Fibroblast of skin of scalp (primary cell): ENCODE measurements at places on chromosomes 3 and 15.

DNA sequence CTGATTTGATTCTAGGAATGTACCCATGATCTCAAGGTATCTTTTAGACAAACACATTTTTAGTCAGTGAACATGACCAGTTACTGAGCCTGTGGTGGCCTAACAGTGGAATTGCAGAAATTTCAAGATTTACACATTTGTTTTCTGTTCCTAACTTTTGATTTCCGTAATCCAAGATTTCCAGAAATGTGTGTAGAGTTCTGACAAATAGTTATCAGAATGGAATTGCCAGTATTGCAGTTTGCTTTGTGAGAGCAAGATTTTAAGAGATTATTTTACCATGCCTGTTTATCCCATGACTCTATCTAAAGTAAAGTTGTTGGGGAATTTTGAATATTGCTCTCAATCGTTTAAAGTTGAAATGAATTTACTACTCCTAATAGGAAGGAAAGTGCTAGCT, 11.7 kb upstream of the UTS2B start:
- DNase-seq: no peak

GRCh38 chr15:31458596-31459399, 132.2 kb downstream of the KLF13 start:
- DNase-seq: no peak

GRCh38 chr3:6551165-6551564, 309.8 kb upstream of the GRM7 start:
- no peak for DNase-seq

GRCh38 chr3:188926741-188927511, 244.8 kb upstream of the TPRG1 start:
- no peak for DNase-seq

GRCh38 chr15:72339777-72340177, 19.8 kb upstream of the CELF6 start:
- DNase-seq: peak; percentile 90

GRCh38 chr3:28294667-28295413, 53.4 kb downstream of the CMC1 start:
- no peak for DNase-seq

- DNase-seq: peak; percentile 39
Measured at GRCh38 chr3:72487946-72488737, 360.1 kb downstream of the SHQ1 start.

GRCh38 chr3:192382861-192383260, 344.5 kb downstream of the FGF12 start:
- no peak for DNase-seq

DNA sequence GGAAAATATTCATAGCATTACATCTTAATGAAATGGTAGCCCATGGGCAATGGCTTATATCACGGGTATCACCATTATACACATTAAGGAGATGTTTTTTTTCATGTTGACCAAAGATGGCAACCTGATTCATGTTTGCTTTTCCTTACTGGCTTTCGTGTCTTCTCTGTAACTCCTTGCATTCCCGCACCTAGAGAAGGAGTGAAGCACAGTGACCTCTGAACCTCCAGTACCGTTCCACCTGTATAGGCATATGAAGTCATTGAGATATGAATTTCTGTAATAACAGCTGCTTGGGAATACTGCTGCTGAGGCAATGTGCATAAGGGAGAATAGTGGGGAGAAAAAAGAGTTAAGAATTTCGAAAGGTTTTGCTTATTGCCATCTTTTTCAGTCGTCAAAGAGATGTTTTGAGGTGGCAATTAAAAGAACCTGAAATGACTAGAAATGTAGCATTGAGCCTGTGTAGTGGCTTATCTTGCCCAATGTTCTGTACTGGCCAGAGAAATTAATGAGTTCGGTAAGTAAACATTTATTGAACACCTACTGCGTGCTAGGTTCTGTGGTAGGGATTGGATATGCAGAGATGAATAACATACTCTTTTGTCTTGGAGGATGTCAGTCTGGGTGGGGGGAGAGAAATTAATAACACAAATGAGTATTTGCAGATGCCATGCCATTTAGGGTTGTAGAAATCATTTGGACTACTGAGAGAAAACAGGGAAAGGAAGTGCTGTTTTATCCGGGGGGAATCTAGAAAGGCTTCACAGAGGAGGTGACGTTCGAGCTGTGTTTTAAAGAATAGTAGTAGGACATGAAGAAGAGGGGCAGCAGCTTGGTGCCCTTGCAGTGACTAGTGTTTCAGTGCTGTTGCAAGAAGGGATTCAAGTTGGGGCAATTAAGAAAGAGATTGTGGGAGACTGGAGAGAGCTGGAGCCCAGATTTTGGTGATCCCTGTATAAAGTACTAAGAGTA, 2.5 kb downstream of the FEM1B start:
- no peak for DNase-seq

- DNase-seq: peak; percentile 90
Measured at GRCh38 chr15:70976851-70977250, 84.2 kb downstream of the LRRC49 start.

DNA sequence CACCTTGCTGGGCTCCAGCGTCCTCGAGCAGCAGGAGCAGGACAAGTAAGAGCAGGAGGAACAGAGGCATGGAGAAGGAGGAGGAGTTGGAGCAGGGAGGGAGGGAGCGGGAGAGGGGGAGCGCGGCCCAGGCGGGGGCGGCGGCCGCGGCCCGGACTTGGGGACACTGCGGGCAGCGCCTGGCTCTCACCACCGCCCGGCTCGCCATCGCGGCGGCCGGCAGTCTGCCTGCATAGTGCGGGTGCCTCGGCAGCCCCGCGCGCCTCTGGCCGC, 440 bp downstream of the DCBLD2 start:
- peak; percentile 41 for DNase-seq

DNA sequence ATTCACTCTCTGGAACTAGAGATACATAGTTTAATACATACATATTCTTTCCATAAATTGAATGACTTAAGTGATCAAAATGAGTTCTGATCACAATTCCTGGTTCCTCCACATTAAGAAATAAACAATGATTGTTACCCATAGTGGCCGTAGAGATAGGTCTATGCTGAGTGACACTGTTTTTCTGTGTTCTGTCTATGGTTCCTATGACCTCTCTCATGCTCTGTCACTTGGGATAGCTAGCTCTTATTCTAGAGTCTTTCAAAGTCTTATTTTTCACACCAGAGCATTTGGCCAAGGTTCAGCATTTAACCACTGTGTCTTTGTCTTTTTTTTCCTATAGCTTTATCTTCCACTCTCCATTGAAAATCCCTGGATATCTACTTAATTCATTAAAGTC, 132.4 kb downstream of the GOLGA6L6 start:
- DNase-seq: no peak

GRCh38 chr3:13690636-13691035, 141.7 kb downstream of the FBLN2 start:
- DNase-seq: no peak

DNA sequence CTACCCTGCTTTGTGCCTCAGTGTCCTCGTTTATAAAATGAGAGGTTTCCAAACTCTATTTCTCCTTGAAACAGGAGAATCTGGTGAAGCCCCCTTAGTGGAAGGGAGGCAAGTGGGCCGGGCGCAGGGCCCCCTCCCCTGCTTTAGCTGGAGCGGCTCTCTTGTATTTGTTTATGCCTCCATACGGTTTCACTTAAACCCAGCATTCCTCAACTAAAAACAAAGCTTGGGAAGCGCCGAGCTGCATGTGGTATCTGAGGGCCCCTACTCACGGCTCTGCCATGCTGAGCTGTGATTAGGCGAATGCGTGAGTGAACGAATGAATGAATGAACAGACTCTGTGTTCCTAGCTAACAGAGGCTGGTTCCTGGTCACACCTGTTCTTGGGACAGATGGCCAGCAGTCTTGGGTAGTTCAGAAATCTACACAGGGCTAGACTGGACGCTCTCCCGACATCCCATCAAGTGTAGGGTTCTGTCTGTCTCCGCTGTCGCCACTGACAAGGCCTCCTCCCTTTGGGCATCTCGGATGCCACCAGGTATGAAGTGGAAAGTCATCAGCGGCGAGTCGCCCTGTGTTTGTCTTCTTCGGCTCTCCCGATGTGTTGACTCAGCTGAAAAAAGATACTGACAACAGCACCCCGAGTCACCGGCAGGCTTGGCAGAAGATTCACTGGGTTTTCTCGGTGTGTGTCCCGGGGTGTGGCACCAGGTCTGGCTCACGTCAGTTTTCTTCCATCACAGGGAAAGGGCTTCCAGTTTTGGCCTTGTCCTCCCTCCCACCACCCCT, 42.4 kb upstream of the VPS8 start:
- DNase-seq: no peak

DNA sequence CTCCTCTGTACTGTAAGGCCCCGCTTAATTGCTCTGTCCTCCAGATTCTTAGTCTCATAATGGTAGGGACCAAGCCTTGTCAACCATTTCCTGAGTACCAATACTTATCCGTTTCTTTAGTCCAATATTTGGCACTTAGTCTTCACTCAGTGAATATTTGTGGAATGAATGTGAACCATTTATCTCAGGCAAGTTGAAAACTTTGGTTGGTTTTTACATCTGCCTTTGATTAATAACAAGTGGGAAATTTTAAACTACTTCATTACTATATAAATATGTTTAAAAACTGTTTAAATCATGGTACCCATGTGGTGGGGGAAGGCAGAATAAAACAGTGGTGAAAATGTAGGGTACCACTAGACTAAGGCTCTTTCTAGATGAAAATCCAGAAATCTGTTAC, 15.2 kb downstream of the CA12 start:
- peak; percentile 88 for DNase-seq

DNA sequence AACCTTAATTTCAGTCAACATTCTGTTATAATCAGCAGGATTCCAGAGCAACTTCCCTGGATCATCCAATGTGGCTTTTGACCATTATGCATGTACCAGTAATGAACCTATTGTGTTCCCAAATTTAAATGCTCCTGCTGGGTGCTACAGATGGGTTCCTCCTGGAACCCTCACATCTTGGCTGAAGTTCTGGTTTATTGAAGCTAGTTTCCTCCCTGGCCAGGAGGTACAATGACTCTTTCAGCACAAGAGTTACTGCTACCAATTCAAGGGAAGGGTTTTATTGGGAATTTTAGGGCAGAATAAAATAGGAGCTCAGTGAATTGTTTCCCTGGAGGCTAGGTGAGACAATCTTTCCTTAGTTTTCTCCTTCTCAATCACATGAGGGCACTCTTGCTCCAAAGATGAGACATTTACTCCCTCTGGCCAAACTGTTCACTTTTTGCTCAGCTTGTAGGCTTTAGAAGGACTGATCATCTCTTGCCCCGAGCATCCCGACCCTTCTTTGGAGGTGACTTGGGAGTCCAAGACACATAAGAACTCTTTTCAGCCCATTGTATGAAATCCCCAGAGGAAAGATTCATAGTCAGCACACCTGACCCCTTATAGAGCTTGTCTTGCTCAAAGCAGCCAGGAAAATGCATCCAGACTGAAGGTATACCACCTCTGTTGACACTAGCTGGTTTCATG, 8.8 kb upstream of the NPHP3 start:
- DNase-seq: peak; percentile 70

DNA sequence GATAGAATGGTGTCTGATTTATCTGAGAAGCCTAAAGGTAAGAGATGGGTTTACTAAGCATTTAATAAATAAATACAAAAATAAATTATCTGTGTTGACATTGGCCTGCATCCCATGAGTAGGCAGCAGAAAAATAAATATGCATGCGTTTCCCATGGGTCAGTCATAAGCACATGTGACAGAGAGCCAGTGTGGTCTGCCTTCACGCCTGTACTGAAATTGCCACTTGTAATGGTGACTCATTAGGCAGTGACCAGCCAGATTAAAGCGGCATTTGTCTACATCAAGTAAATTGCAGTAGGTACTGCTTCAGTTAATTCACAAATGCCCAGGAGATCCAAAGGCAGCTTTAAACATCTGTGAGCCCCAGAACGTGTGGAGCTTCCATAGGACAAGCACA, 399.6 kb downstream of the NAALADL2 start:
- DNase-seq: no peak

GRCh38 chr3:154794391-154794790, 285.7 kb upstream of the MME start:
- no peak for DNase-seq

- DNase-seq: no peak
Measured at GRCh38 chr15:69393831-69394491, 20.2 kb upstream of the KIF23 start.

- no peak for DNase-seq
Measured at GRCh38 chr3:186502138-186502948, 41.8 kb downstream of the CRYGS start.

- no peak for DNase-seq
Measured at GRCh38 chr15:60351066-60351465, 46.7 kb downstream of the ANXA2 start.

- no peak for DNase-seq
Measured at GRCh38 chr3:193910310-193910709, 225.6 kb upstream of the HES1 start.

DNA sequence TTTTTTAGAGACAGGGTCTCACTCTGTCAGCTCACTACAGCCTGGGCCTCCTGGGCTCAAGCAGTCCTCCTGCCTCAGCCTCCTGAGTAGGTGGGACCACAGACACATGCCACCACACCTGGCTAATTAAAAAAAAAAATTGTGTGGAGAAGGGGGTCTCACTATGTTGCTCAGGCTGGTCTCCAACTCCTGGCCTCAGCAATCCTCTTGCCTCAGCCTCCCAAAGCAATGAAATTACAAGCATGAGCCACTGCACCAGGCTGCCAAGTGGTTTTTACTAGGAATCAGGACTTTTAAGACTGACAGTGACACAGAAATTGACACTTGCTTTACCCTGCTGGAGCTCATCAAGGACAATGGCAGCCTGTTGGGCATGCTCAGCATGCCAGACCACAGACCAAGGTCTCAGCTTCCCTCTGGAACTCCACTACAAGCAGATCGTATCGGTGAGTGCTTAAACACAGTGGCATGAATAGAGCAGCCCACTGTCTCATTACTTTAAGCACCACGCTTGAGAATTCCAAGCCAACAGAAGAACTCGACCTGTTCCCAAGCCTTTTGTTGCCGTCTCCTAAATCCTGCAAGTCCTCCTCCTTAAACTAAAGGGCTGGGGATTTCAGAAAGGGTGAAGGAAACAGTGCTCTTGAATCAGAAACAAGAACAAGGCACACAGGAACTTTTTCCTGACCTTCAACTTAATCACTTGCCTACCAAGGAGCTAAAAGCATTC, 41.4 kb downstream of the EOMES start:
- no peak for DNase-seq

DNA sequence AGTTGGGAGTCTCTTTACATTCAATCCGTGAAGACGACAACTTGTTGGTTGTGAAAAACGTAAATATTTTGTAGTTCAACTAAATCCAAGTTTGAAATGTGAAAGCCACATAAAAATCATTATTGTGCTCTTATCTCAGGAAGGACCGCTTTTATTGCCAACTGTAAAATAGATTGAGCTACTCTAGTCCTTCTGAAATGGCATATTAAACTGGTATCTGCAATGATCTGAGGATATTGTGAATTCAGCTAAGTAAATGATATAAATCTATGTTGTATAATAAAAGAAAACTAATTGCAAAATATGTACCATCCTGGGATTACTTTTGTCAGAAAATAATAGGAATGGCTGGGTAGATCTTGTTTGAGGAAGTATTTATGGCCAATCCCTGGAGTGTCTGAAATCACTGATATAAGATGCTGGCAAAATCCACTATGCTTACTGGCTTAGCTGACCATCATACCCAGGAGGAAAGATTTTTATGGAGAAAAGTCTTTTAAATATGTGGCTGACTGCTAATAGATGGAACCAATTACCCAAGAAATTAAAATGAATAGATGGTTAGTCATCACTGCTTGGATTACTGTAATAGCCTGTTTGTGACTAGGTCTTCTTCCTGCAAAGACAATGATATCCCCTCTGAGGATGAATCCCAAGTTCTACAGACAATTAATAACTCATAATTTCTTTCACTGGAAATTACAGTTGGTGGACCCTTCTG, 191.8 kb downstream of the SEMA6D start:
- peak; percentile 39 for DNase-seq
